Activated naive CD8-positive, alpha-beta T cell treated with anti-CD3 and anti-CD28 coated beads, Interleukin-2, amount 50 U/mL, for 16 hours (primary cell): ENCODE measurements at places on chromosomes 5 and 9.

DNA sequence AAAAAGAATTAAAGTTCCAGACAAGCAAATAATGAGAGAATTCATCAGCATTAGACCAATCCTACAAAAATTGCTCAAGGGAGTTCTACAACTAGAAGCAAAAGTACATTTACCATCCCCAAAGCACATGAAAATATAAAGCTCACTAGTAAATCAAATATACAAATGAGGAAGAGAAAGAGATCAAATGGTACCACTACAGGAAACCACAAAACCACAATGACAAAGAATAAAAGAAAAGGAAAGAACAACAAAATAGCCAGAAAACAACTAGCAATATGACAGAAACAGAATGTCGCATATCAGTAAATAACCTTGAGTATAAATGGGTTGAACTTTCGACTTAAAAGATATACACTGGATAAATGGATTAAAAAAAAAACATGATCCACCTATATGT, 739.0 kb downstream of the DTWD2 start:
- no peak for DNase-seq

GRCh38 chr5:76305775-76306174, 97.3 kb upstream of the IQGAP2 start:
- no peak for DNase-seq

DNA sequence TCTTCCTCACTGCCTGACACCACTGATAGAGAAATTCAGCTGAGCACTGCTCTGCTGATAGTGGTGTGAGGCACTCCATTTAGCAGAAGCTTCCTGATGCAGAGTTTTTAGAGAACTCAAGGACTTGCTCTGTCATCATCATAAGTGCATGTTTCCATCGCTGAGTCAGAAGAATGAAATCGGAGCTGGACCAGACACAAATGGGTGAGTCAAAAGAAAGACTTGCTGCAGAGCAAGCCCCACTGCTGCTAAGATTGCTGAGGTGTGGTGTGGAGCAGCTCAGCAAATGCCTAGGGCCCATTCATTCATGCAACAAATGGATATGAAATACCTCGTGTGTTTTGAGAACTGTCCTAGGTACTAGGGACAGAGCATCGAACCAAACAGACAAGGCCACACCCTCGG, 410.2 kb upstream of the SLC30A5 start:
- DNase-seq = no peak

GRCh38 chr5:143045062-143045461, 274.9 kb downstream of the ARHGAP26 start:
- DNase-seq = no peak

- no peak for DNase-seq
Observed at GRCh38 chr9:27701016-27701415, 127.7 kb upstream of the C9orf72 start.
